ENCODE measurements at places on chromosomes 11 and 22. TPM values are rescaled to one million over a fixed set of nuclear protein-coding genes. Genes with fewer than 3 reads are reported as not detected.

DNA sequence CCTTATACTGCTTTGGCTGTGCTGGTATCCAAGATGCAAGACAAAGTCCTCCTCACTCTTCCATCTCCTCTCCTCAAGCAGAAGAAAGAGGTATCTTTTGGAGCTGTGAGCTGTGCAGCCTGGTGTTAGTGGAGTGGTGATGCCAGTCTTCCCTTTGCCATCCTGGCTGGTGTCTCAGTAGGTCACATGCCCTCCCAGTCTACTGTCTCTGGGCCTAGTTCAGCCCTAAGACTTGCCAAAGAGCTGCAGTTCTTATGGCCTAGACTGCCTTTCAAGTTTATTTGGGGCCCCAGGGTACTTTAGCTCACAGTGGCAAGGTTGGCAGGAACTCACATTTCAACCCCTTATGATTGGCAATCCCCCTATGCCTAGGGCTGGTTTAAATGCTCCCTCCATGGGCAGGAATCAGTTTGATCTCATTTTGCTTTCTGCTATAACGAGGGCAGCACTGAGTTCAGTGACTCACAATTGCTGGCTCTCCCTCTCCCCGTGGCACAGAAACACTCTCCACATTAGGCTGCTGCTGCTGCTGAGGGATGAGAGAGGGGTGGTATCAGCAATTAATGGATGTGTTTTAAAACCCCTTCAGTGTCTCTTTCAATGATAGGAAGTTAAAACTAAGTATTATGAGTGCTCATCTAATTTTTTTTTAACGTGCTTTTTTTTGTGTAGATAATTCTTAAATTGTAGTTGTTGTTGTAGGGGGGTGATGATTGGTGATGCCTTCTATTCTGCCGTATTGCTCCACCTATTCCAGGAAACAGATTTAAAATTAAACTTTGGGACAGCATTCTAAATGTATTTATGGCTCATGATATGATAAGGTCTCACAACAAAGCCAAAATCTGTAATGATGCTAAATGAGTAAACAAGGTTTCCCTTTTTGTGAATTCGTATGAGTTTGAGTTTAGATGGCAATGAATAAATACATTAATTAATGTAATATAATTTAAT is 1295.0 kb downstream of the JRKL start:
- no peak for DNase-seq

- no peak for DNase-seq
These were observed 12.1 kb upstream of the FAT3 start for GRCh38 chr11:92212530-92212929.

DNA sequence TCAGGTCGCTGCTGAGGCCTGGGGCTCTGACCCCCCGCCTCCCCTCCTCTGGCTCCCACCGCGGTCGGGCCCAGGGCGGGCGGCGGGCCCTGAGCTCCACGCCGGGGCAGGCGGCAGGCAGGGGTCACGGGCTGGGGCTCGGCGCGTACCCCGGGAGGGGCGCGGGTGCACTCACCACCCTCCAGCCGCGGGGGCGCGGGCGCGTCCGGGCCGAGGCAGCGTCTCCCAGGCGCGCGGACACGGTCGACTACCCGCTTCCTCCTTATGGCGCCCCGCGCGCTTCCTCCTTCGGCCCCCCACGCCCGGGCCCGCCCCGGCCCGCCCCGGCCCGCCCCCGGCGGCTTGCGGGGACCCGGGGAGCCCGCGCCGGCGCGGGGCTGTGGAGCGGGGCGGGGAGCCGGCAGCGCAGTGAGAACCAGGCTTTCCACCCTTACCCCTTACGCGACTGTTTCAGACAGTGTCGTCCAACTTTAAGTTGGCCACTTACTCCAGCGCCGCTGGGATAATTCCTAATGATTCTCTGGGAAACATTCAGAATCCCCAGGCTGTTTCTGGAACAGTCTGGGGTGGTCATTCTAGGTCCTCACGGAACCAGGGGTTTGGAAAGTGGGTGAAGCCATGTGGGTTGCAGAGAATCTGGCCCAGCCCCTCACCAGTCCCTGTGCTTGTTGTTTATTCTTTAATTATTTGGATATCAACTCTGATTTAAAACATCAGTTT is at the start of gene BID:
BID (minus strand) TSS at position 264 of the 720 bp plus-strand sequence. CDS start 24,353 bp downstream, outside the sequence.
- no peak for DNase-seq

GRCh38 chr11:31412946-31413345 is 43.3 kb downstream of the DNAJC24 start:
- no peak for DNase-seq

- DNase-seq = no peak
These were observed 6.2 kb upstream of the IGSF22 start for GRCh38 chr11:18731949-18732821.

GRCh38 chr11:908273-908672 is 2.3 kb downstream of the CHID1 start:
- no peak for DNase-seq

GRCh38 chr11:48025984-48026340 is 45.6 kb downstream of the PTPRJ start:
- no peak for DNase-seq

DNA sequence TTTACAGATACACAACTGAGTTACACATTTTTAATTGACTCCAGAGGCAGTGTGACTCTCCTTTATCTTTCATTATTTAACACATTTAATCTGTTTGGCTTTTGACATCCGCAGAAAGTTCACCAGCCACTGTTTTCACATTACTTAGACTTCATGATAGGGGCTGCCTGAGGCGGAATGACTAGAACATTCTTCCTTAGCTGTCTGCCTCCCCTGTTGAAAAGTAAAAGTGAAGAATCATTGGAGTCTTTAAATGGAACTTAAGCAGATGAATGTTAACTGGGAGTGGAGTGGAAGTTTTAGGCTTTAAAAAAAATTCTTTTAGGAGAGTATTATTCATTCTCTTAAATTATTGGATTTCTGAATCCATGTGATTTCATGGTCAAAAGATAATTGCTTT is 229.2 kb upstream of the MTNR1B start:
- DNase-seq = no peak

DNA sequence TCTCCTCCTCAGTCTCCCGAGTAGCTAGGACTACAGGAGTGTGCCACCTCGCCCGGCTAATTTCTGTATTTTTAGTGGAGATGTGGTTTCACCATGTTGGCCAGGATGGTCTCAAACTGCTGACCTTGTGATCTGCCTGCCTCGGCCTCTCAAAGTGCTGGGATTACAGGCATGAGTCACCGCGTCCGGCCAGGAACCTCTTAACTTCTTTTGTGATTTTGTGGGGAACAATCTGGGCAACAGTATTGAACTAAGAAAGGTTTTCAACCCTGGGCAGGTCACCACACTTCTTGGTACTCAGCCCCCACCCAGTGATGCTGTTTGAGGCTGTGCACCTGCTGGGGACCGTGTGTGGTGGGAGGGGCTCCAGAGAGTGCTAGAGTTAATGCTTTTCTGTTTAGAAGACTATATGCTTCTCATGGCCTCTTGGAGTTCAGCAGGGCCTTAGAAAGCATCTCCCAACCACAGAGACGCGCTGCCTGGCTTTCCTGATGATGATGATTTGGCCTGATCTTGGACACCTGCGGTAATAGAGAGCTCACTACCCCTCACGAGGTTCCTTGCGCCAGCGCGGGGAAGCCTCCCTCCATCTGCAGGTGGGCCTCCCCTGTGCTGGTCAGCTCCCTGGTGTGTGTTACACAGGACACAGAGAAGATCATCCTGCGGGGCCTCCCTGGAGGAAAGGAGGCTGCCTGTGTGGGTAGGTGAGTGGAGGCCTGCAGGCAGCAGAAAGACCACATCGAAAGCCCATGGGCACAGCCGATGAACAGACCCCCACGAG is 1.2 kb downstream of the DENND6B start:
- no peak for DNase-seq

- no peak for DNase-seq
These were observed 9.3 kb downstream of the PRCP start for GRCh38 chr11:82890936-82891335.

DNA sequence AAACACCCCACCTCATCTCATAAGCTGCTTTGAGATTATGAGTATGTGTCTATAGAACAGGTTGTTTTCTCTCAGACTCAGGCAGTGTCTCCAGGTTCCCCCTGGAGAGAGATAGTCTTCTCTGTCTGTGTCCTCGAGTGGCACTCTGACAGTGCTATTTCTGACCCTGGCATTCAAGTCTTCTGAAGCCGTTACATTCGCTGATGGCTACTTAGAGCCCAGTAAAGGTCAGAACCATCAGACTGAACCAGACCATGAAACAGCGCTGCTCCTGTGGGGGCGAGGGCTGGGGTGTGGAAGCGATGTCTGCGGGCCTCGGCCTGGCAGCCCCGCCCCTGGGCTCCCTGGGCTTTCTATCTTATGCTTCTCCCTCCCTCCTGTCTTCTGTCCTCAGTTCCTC is 23.5 kb downstream of the SHISA8 start:
- no peak for DNase-seq

DNA sequence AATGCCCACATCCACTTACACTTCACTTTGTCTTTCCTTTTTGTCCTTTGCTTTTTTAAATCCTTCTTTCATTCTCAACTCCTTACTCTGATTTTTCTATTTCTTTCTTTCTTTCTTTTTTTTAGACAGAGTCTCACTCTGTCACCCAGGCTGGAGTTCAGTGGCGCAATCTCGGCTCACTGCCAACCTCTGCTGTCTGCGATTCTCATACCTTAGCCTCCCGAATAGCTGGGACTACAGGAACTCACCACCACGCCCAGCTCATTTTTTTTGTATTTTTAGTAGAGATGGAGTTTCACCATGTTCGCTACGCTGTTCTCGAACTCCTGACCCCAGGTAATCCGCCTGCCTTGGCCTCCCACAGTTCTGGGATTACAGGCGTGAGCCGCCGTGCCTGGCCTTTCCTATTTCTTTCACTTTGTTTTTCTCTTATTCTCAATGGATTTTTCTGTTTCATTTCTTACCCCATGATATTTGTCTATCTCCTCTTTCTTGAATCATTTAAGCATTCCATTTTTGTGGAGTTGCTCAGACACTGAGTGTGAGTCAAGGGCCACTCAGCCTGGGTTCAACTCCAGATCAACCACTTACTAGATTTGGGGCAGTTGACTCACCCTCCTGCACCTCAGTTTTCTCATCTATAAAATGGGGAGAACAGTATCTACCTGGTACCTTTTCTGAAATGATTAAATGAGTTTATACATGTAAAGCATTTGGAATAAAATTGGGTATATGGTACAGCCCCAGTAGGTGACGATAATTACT is 7.6 kb downstream of the KCNJ5 start:
- no peak for DNase-seq

The SLCO2B1 gene
- total RNA-seq = 185 TPM

The PANX2 gene
- 1.9 TPM for total RNA-seq

The CNGA4 gene
- not detected for total RNA-seq
